ENCODE measurements at places on chromosomes 1 and 21. TPM values are rescaled to one million over a fixed set of nuclear protein-coding genes. Genes with fewer than 3 reads are reported as not detected.

GRCh38 chr1:21339356-21340229 lies 49.3 kb upstream of the ECE1 start:
- no peak for DNase-seq

DNA sequence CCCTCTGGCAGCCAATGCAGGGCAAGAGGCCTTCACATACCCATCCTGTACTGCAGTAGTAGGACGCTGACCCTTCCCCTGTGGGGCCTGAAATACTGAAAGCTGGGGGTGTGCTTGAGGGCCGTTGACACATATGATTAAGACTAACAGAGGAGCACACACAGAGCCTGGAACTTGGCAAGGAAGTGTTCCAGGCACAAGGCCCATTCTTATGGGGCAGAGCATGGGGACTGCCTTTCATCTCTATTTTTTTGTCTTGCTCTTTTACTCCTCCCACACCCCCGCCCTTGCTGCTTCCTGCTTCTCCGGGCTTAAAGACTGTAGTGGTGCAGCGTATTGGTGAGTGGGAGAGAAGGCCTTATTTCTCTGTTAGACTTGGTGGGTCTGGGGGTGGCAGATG lies 137.4 kb downstream of the BACH1 start:
- peak; percentile 46 for DNase-seq

DNA sequence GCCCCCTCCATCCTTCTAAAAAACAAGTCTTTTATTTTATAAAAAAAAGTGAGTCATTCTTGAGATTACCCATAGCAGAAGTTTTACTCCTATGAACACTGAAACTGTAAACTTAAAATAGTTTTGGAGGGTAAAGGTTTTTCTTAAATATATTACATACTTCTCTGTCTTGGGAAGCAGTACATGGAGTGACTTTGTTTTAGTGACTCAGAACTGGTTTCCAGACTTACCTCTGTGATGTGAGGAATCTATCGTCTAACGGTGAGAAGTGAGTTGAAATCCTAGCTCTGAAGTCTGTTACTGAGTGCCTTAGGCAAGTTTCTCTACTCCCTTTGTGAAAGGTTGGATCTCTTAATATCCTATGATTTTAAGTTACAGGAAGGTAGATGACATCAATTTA lies 176.3 kb upstream of the POU3F1 start:
- DNase-seq, result no peak

GRCh38 chr1:17214876-17215544 lies 10.1 kb downstream of the PADI1 start:
- no peak for DNase-seq

GRCh38 chr1:156755527-156755950 lies 4.1 kb upstream of the HDGF start:
- DNase-seq, result no peak

The WLS gene
- total RNA-seq, result not detected

The PTGFR gene
- not detected for total RNA-seq

GRCh38 chr1:226781937-226782609 lies 43.0 kb upstream of the ITPKB start:
- no peak for DNase-seq

GRCh38 chr1:160149233-160149632 lies 2.2 kb upstream of the ATP1A4 start:
- no peak for DNase-seq

The MPZ gene
- 5.5 TPM for total RNA-seq

DNA sequence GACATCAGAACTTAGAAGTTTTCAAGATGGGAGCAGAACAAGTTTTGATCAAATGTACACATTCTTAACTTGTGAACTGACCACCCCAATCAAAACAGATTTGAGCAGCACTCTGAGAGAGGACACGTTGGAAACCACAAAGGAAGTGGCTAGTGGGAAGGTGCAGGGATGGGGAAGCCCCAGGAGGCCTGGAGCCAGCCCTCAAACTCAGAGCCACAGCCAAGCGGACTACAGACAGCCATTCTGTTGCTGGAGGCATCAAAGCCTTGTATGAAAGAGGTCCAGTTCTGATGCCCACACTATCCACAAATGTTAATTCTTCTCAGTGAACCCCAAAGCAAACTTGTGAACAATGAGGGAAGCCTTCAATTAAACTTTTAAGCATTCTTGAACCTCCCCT lies 143.6 kb upstream of the RAB4A start:
- peak; percentile 44 for DNase-seq

- DNase-seq, result no peak
Observed at GRCh38 chr1:21518774-21519455, 9.7 kb downstream of the ALPL start.

The SERBP1 gene
- total RNA-seq, result 288 TPM

The UBXN10 gene
- 0.93 TPM for total RNA-seq

- no peak for DNase-seq
Observed at GRCh38 chr1:244598611-244599010, 54.3 kb upstream of the DESI2 start.

DNA sequence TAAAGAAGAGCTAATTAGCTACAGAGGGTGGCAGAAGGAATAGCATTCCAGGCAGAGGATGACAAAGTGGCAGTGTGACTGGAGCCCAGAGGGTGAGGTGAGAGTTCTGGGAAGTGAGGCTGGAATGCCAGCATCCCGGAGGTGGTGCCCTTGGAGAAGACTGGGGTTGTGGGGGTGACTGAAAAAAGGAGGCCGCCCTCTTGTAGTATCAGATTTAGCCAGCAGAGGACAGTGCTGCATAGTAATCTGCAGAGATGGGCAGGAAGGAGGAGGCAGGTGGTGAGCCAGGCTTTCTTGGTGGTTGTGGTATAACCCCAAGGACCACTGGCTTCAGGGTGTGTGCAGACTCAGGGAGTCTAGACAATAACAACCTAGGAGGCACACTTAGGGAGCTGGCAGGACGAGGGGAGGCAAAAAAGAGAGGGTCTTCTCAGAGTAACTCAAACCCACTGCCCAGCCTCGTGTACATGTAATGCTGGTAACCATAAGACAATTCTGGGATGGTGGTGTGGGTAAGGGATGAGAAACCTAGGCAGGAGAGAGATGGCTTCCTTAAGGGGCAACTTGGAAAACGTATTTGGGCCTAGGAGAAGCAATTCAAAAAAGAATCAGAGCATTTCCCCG lies 30.5 kb downstream of the MROH7 start:
- peak; percentile 79 for DNase-seq

The FCER1A gene
- total RNA-seq, result not detected

DNA sequence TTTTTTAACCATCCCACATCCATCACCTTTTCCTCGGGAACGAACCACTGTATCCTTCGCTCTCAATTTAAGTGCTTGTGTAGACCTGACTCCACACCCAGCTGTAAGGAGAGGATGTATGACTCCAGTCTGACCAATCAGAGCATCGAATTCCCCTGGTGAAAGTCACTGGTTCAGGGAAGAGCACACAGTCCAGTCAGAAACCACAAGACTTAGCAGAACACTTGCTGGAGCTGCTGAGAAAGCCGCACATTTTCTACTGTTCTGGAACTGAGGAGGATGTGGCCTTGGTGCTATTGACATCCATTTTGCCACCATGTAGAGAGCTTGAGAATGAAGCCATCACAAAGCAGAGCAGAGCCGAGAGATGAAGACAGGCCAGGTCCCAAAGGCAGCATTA lies 59.9 kb upstream of the CNN3 start:
- DNase-seq, result no peak

The ZNF697 gene
- 0.32 TPM for total RNA-seq

The MLLT11 gene
- 5.6 TPM for total RNA-seq

- DNase-seq, result no peak
Observed at GRCh38 chr21:43816611-43817071, 27.3 kb downstream of the RRP1 start.

GRCh38 chr1:184770181-184770979 lies 15.7 kb upstream of the EDEM3 start:
- no peak for DNase-seq

- DNase-seq, result no peak
Observed at GRCh38 chr1:29519788-29520110, 283.4 kb downstream of the PTPRU start.

- DNase-seq, result no peak
Observed at GRCh38 chr1:74465193-74465681, 47.2 kb downstream of the LRRC53 start.

DNA sequence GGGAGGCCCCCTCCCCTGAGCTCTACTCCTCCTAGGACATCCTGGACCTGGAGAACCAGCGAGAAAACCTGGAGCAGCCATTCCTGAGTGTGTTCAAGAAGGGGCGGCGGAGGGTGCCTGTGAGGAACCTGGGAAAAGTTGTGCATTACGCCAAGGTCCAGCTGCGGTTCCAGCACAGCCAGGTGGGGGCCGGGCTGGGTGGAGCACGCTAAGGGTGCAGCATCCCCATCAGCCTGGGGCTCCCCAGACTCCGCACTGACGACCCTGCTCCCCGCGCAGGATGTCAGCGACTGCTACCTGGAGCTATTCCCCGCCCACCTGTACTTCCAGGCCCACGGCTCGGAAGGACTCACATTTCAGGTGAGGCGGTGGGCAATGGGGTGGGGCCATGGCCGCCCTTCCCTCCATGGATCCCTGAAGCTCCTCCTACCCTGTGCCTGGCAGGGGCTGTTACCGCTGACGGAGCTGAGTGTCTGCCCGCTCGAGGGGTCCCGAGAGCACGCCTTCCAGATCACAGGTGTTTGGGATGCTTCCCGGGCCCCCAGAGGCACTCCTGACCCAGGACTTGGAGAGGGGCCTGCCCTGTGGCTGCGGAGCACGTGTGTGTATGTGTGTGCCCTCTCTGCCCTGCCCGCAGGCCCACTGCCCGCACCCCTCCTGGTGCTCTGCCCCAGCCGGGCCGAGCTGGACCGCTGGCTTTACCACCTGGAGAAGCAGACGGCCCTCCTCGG lies 4.1 kb downstream of the PLEKHN1 start:
- no peak for DNase-seq

GRCh38 chr1:96473791-96474434 lies 247.7 kb upstream of the PTBP2 start:
- no peak for DNase-seq

GRCh38 chr1:15610167-15610566 lies 7.1 kb upstream of the DDI2 start:
- DNase-seq, result no peak

All from activated T-cell treated with anti-CD3 and anti-CD28 coated beads, Interleukin-2, amount 50 U/mL, for 72 hours (primary cell).